ENCODE measurements at places on chromosomes 16 and 17.

- DNase-seq = no peak
- no peaks in the 10 kb centered on the region for H3K36me3 ChIP-seq
- no peaks in the 10 kb centered on the region for H3K4me1 ChIP-seq
- no peak overlapping the region for H3K27ac ChIP-seq
- no peaks in the 10 kb centered on the region for H3K27me3 ChIP-seq
Observed at GRCh38 chr17:51103451-51103850, 17.2 kb downstream of the SPAG9 start.

GRCh38 chr16:88061346-88062110 is 110.3 kb downstream of the BANP start:
- peaks cover 70% of the 10 kb centered on the region for H3K36me3 ChIP-seq
- no peaks in the 10 kb centered on the region for H3K27me3 ChIP-seq
- no peaks in the 10 kb centered on the region for H3K4me1 ChIP-seq
- no peak for DNase-seq

- H3K27ac ChIP-seq = no peak overlapping the region
- H3K27me3 ChIP-seq = no peaks in the 10 kb centered on the region
Observed at GRCh38 chr17:14926526-14927122, 338.5 kb downstream of the PMP22 start.

GRCh38 chr17:28406473-28406814 is 432 bp upstream of the SLC46A1 start:
- H3K27ac ChIP-seq = no peak overlapping the region
- peaks cover 2% of the 10 kb centered on the region for H3K27me3 ChIP-seq
- H3K4me3 ChIP-seq = peak overlapping the region; percentile 81
- DNase-seq = no peak
- H3K4me1 ChIP-seq = no peaks in the 10 kb centered on the region

- H3K4me3 ChIP-seq = no peak overlapping the region
- H3K27me3 ChIP-seq = no peaks in the 10 kb centered on the region
- no peak for DNase-seq
Observed at GRCh38 chr16:81180578-81180977, 57.9 kb upstream of the BCO1 start.

- H3K4me1 ChIP-seq = no peaks in the 10 kb centered on the region
- no peaks in the 10 kb centered on the region for H3K27me3 ChIP-seq
- H3K4me3 ChIP-seq = no peak overlapping the region
- no peak overlapping the region for H3K27ac ChIP-seq
- H3K36me3 ChIP-seq = no peaks in the 10 kb centered on the region
Observed at GRCh38 chr16:78696797-78697196, 597.3 kb downstream of the WWOX start.

GRCh38 chr16:27726621-27727261 is 176.8 kb downstream of the KATNIP start:
- H3K27ac ChIP-seq = no peak overlapping the region
- H3K36me3 ChIP-seq = no peaks in the 10 kb centered on the region
- no peaks in the 10 kb centered on the region for H3K27me3 ChIP-seq

DNA sequence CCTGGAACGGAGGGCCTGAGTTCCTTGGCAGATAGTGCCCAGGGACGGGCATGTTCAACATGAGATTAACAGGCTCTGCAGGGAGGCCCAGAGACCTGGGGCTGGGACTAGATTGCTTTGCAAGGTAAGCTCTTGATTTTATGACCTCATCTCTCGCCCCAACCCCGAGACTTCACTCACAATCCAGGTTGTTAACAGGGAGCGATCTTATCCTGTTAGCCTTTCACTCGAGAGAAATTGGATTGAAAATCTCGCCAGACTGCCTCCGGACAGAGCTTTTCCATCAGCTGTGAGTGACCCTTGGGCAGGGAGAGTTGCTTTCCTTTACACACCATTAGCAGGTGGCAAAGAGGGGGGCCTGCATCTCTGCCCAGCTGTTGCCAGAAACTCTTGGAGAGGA is 521.7 kb upstream of the EEF2KMT start:
- no peak for DNase-seq
- H3K27ac ChIP-seq = no peak overlapping the region
- no peak overlapping the region for H3K4me3 ChIP-seq
- no peaks in the 10 kb centered on the region for H3K36me3 ChIP-seq
- peaks cover 6% of the 10 kb centered on the region for H3K27me3 ChIP-seq
- no peaks in the 10 kb centered on the region for H3K4me1 ChIP-seq

DNA sequence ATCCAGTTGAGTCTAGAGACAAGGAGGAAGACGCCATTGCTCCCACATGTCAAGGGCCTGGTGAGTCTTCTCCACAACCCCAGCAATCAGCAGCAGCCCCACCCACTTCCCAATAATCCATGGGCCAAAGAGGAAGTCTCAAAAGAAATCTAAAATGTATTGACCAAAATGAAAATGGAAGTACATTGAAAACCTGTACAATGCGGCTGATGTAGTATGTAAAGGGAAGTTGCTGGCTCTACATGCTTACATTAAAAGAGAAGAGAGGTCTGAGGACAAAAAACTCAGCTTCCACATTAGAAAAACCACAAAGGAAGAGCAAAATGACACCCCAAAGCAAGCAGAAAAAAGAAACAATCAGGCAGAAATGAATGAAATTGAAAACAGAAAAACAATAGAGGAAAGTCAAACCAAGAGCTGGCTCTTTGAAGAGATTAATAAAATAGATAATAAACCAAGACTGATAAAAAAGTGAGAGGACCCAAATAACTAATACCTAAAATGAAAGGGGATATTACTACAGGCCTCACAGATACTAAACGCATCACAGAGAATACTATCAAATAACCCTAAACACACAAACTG is 100.6 kb upstream of the METRNL start:
- DNase-seq = peak; percentile 75
- H3K27me3 ChIP-seq = no peaks in the 10 kb centered on the region
- H3K4me1 ChIP-seq = peaks cover 12% of the 10 kb centered on the region
- no peaks in the 10 kb centered on the region for H3K36me3 ChIP-seq
